Dorsolateral prefrontal cortex (tissue), 122 donors: ENCODE measurements at places on chromosomes 2 and 18. TPM values are rescaled to one million over a fixed set of nuclear protein-coding genes. Genes with fewer than 3 reads are reported as not detected.

- no peak for DNase-seq
Observed at GRCh38 chr18:45384962-45385315, 230.3 kb upstream of the SLC14A2 start.

DNA sequence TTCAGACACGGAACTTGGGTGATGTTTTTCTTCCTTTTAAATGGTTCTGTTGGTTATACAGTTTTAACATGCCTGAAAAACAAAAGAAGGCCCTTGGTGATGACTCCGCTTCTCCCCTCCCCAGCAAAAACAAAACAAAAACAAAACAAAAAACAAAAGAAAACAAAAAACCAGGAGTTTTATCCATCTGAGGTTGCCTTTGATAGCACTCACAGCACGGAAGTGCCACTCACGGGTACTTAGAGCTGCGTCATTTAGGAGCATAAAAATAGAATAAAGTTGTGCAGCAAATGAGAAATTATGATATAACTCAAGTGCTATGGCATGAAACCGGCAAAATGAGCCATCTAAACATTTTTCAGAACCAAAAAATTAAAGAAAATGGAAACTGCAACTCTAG is 57.7 kb downstream of the ZEB2 start:
- DNase-seq: no peak

- no peak for DNase-seq
Observed at GRCh38 chr2:33392366-33392765, 84.1 kb upstream of the RASGRP3 start.

- no peak for DNase-seq
Observed at GRCh38 chr18:30004965-30005364, 1037.6 kb downstream of the DSC3 start.

- DNase-seq: no peak
Observed at GRCh38 chr2:113174376-113174750, 592 bp downstream of the PSD4 start.

Gene GREB1L
- 6.2 TPM for total RNA-seq

DNA sequence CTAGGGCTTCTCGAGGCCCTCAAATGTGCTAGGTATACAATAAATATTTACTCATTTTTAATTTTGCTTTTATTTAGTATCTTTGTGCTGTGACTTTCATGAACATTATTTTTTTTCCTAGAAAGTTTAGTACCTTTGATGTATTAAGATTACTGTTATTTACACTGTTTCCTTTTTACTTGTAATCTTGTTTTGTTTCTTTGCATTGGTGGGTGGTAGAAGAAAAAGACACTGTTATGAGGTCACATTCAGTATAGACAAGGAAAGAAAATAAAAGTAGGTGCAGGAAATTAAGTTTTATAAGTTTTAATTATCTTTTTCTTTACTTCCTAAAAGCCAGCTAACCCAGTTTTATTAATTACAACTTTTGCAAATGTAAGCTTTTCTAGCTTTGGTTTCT is 23.0 kb downstream of the MALT1 start:
- no peak for DNase-seq

DNA sequence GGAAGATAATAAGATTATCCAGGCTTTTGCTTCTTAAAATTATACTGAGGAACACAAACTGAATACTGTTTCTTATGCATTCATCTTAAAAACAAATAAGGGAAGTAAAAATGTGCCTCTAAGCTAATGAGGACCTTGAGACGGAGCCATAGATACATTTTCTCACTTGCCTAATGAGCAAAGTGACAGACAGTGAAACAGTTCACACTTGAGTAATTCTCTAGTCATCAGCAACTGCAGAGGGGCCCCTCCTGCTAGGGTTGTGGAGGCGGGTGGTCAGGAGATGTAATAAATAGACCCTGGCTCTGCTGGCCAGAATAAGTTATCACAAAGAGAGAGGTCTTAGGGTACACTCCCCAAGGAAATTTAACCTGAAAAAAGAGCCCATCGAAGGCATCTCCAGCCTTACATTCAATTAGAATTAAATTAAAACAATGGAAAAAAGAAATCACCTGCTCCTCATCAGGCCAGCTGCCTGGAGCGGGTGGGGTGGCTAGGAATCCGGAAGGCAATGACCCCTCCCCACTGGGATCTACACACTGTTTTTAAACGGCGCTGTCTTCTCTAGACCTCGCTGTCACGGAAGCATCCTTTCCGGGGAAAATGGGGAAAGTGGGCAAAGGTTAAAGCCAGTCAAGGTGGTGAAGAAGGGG is 32.6 kb upstream of the INSIG2 start:
- DNase-seq: no peak

Gene BOLA3
- 44.0 TPM for total RNA-seq

Gene DOK6
- total RNA-seq: 34.5 TPM

GRCh38 chr2:113260991-113261390 is 17.7 kb downstream of the PAX8 start:
- DNase-seq: no peak

DNA sequence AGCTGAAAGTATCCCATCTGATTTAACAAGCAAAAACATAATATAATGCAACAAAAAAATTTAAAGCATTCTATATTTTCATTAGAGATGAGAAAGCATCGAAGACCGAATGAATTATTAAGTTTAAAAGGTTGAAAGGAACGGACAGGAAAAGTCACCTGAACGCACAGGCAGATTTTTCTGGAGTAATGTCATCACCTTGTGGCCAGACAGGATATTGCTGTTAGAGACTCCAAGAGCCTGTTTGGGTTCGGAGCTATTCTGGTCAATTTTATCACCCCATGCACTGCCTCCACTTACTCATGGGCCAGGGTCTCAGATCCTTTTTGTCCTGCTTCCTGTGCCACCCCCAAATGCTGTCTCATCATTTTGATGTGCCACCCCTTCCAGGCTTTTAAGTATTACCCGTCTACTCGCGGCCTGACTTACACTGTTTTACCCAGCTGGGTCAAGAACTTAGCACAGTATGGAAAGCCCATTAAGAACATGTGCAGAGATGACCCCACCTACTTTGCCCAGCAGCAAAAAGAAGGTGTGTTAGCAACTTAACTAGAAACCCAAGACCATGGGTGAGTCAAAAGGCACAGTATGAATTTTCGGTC is 27.3 kb downstream of the GKN2 start:
- DNase-seq: no peak

Gene COBLL1
- total RNA-seq: 36.7 TPM
